Aorta (tissue), 5 donors: ENCODE measurements at places on chromosomes 16 and 17.

- no peak for DNase-seq
- no peaks in the 10 kb centered on the region for H3K4me1 ChIP-seq
- H3K27ac ChIP-seq, result no peak overlapping the region
- no peak overlapping the region for H3K4me3 ChIP-seq
- H3K27me3 ChIP-seq, result no peaks in the 10 kb centered on the region
These were observed 3.1 kb upstream of the PSMB10 start for GRCh38 chr16:67939507-67940445.

- no peaks in the 10 kb centered on the region for H3K36me3 ChIP-seq
- no peak overlapping the region for H3K27ac ChIP-seq
- H3K27me3 ChIP-seq, result no peaks in the 10 kb centered on the region
- no peak for DNase-seq
These were observed 10.6 kb downstream of the RIPOR1 start for GRCh38 chr16:67539271-67539670.

- no peak overlapping the region for H3K27ac ChIP-seq
- no peaks in the 10 kb centered on the region for H3K4me1 ChIP-seq
These were observed 11.4 kb upstream of the C1QL1 start for GRCh38 chr17:44979426-44979995.

DNA sequence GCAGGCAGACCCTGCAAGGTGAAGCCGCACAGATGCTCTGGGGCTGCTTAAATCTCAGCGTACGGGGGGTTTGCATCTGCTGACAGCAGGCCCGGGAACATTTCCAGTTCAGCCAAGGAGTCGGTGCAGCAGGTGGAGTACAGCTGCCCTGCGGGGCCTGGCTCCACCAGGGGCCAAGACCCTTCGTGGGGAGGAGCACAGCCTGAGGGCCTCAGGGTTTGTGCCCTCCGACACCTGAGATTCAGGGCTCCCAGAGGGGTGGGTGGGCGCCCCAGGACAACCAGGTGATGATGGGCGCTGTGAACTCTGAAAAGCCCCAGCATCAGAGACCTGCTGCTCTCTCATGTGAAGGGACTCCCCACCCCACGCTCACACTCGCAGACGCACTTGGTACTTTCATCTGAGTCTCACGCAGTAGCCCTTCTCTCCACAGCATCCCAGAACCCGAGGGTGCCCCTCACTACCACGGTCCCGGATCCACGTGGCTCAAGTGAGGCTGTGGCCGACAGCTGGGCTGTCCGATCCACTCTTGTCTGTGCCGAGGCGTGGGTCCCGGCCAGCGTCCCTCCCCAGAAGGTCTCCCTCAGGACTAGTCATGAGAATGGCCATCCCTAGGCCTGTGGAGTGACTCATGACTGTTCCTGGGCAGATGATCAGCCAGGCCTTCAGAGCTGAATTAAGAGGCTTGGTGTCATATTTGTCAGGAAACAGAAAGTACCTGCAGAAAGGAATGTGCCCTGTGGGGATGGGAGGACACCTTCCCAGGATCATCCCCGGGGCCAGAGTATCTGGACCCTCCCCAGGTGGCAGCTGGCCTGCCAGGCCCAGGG lies 29.6 kb downstream of the ACSF3 start:
- no peaks in the 10 kb centered on the region for H3K27me3 ChIP-seq
- peak; percentile 36 for DNase-seq
- peaks cover 7% of the 10 kb centered on the region for H3K36me3 ChIP-seq
- no peaks in the 10 kb centered on the region for H3K4me1 ChIP-seq

- H3K27ac ChIP-seq, result no peak overlapping the region
- no peaks in the 10 kb centered on the region for H3K4me1 ChIP-seq
- H3K36me3 ChIP-seq, result peaks cover 5% of the 10 kb centered on the region
- no peak overlapping the region for H3K4me3 ChIP-seq
These were observed 647 bp downstream of the PRSS8 start for GRCh38 chr16:31134625-31135534.

- no peak overlapping the region for H3K4me3 ChIP-seq
- H3K27ac ChIP-seq, result no peak overlapping the region
- DNase-seq, result no peak
These were observed 937.8 kb downstream of the KCNJ2 start for GRCh38 chr17:71107136-71107535.

DNA sequence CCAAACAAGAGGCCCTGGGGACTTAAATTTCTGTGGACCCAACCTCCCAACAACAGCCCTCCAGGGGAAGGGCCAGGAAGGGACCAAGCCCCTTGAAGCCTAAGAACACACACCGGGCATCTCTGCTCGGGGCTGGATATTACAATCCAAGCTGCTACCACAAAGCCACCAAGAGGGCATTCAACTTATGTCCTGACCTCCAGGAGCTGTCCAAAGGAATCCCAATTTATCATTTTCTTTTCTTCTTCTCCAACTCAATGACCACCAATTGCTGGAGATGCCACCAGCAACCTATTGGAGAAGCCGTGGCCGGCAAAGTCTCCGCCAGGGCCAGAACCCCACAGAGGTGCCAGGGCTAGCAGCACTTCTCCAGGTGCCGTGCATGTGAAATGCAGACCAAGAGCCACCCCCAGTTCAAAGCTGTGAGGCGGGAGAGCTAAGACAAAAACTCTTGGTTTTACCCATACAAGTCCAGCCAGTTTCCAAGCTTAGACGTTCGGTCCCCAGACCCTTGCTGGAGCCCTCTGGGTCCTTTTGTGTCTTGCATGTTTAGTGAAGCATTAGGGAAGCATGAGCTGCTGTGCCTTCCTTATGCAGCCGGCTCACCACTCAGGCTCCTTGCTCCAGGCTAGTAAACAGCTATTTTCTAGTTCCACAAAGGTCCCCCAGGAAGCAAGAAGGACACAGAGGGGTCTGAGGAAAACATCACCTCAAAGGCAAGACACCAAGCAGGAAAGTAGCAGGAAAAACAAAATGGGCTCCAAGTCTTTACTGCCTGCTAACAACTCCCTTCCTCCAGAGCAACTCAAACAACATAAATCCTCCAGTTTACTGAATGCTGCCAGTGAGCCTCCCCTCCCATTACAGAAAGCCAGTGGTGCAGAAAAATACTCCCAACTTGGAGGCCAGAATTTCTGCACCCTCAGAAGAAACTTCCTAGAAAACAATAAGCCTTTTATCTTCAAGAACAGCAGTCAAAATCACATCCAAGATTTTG lies 3.2 kb downstream of the PITPNA start:
- DNase-seq, result peak; percentile 16
- H3K36me3 ChIP-seq, result no peaks in the 10 kb centered on the region
- H3K27ac ChIP-seq, result no peak overlapping the region
- no peaks in the 10 kb centered on the region for H3K27me3 ChIP-seq
- H3K4me3 ChIP-seq, result no peak overlapping the region
- no peaks in the 10 kb centered on the region for H3K4me1 ChIP-seq

DNA sequence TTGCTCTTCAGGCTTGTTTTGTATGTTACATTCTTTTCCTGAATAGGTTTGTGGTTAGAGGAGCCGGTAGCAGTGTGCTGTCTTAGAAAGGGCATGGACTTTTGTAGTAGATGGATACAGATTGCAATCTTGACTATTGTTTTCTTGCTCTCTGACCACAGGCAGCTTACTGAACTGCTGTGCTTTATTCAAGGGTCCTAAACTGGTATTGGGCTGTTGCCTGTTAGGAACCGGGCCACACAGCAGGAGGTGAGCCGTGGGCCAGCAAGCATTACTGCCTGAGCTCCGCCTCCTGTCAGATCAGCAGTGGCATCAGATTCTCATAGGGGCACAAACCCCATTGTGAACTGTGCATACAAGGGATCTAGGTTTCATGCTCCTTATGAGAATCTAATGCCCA lies 373.9 kb downstream of the CPPED1 start:
- no peaks in the 10 kb centered on the region for H3K36me3 ChIP-seq
- no peaks in the 10 kb centered on the region for H3K4me1 ChIP-seq
- no peak overlapping the region for H3K27ac ChIP-seq
- no peak for DNase-seq

GRCh38 chr16:75263291-75263962 lies 12.0 kb upstream of the BCAR1 start:
- H3K4me1 ChIP-seq, result peaks cover 2% of the 10 kb centered on the region
- H3K4me3 ChIP-seq, result no peak overlapping the region
- peak; percentile 62 for DNase-seq
- peak overlapping the region; percentile 86 for H3K27ac ChIP-seq

- H3K4me3 ChIP-seq, result no peak overlapping the region
- DNase-seq, result no peak
- no peaks in the 10 kb centered on the region for H3K4me1 ChIP-seq
- no peaks in the 10 kb centered on the region for H3K27me3 ChIP-seq
- no peaks in the 10 kb centered on the region for H3K36me3 ChIP-seq
These were observed 45.3 kb upstream of the HS3ST3A1 start for GRCh38 chr17:13646969-13647542.

DNA sequence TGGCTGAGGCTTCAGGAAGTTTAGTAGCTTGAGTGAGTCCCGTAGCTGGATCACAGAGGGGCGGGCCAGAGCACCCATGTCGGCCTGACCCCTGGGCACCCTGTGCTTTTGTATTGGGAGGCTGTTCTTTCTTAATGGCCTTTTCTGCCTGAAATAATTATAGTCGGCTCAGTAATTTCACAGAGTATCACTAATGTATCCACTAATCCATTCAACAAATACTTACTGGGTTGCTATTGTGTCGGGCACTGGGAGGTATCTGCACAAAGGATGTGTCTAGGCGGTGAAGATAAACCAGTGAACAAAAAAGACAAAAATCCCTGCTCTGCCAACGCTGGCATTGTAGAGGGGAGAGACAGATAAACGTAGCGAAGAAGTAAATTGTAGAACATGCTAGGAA lies 318.6 kb downstream of the FOXL1 start:
- H3K27ac ChIP-seq, result no peak overlapping the region
- no peak overlapping the region for H3K4me3 ChIP-seq
- H3K27me3 ChIP-seq, result no peaks in the 10 kb centered on the region
- H3K36me3 ChIP-seq, result no peaks in the 10 kb centered on the region

GRCh38 chr17:17533901-17534441 lies 37.8 kb upstream of the RASD1 start:
- no peak overlapping the region for H3K27ac ChIP-seq
- no peak overlapping the region for H3K4me3 ChIP-seq
- H3K27me3 ChIP-seq, result no peaks in the 10 kb centered on the region
- H3K36me3 ChIP-seq, result no peaks in the 10 kb centered on the region
- no peak for DNase-seq

GRCh38 chr16:57791195-57791892 lies 10.9 kb downstream of the KIFC3 start:
- no peaks in the 10 kb centered on the region for H3K27me3 ChIP-seq
- H3K4me3 ChIP-seq, result no peak overlapping the region
- H3K4me1 ChIP-seq, result no peaks in the 10 kb centered on the region
- peaks cover 2% of the 10 kb centered on the region for H3K36me3 ChIP-seq
- DNase-seq, result no peak

GRCh38 chr16:53756275-53756996 lies 52.5 kb downstream of the FTO start:
- no peak overlapping the region for H3K27ac ChIP-seq
- H3K36me3 ChIP-seq, result no peaks in the 10 kb centered on the region
- H3K4me1 ChIP-seq, result no peaks in the 10 kb centered on the region

DNA sequence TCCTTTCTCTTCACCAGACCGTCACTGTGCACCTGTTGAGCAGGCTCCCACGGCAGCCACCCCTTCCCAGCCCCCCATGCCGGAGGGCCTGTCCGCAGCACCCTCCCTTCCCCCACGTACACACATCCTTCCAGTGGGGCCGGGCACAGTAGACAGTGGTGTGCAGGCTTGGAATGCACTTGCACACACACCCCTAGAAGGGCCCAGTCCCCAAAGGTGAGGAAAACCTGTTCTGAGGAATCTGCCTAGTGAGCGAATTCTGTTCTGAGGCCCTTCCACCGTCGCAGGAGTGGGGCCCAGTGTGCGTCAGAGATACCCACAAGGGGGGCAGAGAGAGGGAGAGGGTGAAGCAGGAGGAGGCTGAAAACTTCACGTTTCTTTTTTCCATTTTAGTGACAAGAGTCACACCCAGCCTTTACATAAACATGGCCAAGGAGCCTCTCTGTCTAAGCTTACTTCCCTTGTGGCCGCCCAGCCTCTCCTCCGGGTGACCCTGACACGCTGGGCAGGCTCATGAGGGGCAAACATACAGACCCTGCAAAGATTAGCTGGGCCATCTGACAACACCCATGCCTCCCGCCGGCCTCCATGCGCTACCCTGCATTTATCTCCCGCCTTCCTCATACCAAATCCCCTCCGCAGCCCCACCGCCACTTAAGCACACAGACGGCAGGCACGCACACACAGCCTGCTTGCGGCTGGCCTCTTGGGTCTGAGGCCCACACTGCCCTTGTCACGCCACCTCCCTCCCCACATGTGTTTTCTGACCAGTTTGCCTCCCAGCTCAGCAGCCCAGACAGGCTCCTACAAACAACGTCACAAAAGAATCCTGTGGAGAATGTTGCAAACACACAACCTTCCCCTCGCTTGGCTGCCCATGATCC lies 1.8 kb downstream of the ZBTB4 start:
- H3K4me3 ChIP-seq, result peak overlapping the region; percentile 91
- peak; percentile 76 for DNase-seq
- no peaks in the 10 kb centered on the region for H3K27me3 ChIP-seq
- H3K4me1 ChIP-seq, result no peaks in the 10 kb centered on the region
